Type B pancreatic cell (in vitro differentiated cells): ENCODE measurements at places on chromosomes 2 and 18.

GRCh38 chr2:215403441-215404347, 32.2 kb downstream of the FN1 start:
- no peak for DNase-seq

- DNase-seq = no peak
Observed at GRCh38 chr2:59622599-59623308, 930.7 kb downstream of the BCL11A start.

GRCh38 chr2:217887841-217888701, 114.7 kb downstream of the TNS1 start:
- no peak for DNase-seq

DNA sequence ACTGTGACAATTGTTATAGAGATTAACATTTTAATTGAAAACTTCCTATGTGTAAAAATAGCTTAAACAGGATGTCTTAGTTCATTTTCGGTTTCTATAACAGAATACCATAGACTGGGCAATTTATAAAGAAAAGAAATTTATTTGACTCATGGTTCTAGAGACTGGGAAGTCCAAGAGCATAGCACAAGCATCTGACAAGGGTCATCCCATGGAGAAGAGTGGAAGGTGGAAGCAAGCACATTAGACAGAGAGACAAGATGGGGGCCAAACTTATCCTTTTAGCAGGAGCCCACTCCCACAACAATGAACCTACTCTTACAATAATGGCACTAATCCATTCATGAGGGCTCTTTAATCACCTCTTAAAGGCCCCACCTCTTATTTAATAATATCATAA, 100.3 kb downstream of the FAM161A start:
- no peak for DNase-seq

DNA sequence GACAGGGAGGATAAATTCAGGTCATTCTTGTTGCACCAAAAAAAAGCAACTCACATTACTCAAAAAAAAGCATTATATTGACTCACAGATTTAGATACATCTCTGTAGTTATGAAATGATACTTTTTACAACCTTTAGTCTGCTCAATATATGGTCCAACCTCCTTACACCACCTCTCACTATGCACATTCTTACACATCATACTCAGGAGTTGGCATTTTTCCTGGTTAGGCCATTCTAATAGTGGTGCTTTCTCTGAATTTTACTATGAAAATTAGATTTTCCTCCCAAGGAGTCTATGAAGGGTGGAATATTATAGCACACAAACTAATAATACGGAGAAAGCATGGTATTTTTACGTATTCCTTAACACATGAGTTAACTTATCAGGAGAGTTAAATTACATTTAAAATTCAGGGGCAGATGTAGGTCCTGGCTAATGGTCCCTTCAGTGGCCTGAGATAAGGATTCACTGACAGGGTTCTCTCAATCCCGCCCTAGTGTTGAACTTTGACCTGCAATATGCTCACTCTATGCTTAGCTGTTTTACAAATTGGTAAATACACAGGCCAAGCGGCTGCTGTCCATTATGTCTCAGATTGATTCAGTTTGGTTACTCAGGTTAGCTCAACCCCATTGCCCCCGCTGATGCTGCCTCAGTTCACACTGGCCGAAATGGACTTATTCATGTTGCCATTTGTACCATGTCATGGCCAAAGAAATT, 153.6 kb downstream of the NCKAP5 start:
- DNase-seq = no peak

GRCh38 chr2:196607073-196607472, 32.4 kb upstream of the CCDC150 start:
- no peak for DNase-seq

DNA sequence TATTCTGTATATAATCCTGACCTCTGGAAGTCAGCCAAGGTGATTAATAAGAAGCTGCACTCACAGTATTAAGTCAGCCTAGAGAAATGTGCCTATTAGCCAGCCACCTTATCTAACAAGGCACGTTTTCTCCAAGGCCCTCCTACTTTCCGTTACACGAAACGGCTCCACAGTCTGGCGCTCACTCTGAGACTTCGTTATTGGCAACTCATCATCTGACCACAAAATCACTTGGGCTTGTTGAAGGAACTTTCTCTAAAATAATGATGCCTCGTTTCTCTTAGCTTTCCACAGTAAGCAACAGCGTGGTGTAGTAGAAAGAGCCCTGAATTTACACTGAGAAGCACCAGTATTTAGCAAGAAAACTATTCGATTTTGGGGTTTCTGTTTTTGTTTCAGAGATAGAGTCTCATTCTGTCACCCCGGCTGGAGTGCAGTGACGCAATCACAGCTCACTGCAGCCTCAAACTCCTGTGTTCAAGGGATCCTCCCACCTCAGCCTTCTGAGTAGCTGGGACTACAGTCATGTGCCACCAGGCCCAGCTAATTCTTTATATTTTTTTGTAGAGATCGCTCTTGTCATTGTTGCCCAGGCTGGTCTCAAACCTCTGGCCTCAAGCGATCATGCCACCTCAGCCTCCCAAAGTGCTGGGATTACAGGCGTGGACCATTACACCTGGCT, 53.6 kb upstream of the SLC14A1 start:
- DNase-seq = no peak

- no peak for DNase-seq
Observed at GRCh38 chr2:241330616-241330981, 14.9 kb downstream of the SEPTIN2 start.

DNA sequence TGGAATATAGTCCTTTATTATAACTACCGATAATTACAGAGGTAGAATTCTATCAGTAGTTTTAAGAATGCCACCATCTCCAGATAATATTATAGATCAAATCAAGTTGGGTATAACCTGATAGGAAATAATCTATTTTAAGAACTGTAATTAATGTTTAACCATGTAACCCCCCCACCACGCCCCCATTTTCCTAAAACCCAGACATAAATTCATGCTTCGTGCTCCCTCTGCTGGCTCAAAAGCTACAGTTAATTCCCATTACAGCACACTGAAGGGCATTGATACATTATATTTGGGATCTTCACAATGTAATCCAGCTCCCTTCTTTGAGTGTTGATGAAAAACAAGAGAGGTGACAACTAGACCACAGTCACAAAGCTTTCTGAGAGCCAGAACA, 228.0 kb upstream of the SMAD7 start:
- no peak for DNase-seq

DNA sequence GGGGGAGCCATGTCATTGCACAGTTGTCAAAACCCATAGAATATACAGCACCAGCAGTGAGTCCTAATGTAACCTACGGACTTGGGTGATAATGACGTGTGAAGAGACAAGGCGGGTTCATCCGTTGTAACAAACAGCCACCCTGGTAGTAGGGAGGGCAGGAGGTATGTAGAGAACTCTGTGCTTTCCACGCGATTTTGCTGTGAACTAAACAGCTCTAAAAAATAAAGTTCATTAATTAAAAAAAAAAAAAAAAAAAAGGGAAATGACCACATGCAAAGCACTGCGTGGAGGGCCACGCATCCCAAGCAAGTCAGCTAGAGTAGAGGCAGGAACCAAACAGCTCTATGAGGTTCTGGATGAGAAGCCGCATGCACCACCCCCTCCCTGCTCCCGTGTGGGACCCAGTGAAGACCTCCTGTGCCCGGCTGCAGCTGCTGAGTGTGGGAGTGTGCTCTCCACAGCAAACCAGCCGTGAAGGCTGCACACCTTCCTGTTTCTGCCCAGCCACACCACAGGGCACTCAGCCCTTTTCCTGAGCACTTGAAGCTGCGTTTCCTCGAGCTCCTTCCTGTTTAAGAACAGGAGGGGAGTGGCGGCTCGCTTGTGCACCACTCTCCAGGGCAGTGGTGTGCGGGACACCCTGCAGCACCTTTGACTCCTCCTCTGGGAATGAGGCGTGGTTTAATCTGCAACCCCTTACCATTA, 65.6 kb downstream of the ODC1 start:
- no peak for DNase-seq

GRCh38 chr2:25165992-25166875, 2.1 kb downstream of the POMC start:
- no peak for DNase-seq

DNA sequence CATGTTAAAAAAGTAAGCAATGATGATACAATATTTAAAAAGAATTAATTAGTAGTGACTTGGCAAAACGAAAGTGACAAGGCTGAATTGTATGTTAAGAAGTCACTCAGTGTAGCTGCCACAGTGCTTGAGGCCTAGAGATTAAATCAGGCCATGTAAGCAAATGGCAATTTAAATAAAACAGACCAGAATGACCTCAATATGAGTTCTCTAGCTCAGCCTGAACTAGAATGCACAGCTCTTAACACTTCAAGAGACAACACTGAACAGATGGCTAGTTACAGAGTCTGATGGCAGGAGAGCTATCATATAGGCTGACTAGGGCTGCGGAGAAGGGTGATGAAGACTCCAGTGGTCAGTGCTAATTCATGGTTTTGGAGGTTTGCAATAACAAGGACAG, 117.9 kb upstream of the ZBTB14 start:
- no peak for DNase-seq

DNA sequence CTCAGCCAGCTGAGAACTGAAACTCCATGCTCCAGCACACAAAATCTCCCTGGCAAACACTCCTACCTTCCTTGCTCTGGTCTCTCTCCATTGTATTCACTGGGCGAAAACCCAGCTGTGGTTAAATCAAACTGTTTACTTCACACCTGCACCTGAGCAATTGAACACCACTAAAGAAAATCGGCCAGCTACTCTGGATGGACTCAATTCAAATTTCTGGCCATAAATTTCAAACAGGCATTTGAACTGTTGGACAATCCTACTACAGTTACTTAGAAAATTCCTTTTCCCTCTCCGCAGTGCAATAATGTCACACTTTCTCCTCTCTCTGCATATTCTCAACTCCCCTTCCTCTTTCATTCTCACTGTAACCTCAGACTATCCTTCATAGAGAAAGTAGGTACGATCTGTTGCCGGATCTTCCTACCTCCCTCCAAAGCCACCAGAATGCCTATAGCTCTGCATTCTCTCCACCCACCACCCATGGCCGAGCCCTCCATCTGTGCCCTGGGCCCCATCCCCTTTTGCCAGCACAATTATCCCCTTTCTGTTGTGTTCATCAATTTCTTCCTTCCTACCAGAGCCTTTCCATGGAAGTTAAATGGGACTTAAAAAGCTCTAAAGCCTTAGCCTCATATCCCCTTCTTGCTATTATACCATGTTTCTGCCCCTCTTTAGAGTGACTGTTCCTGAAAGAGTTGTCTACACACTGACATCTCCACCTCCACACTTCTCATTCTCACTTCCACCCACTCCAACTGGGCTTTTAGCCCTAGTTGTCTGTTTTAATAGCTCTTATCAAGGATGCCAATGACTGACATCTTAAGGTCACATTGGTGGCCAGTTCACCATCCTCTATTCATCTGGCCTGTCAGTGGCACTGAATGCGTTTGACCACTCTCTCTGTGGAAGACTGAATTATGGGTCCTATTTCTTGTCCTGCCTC, 127.5 kb upstream of the SLC1A4 start:
- DNase-seq = no peak

GRCh38 chr2:12881952-12882351, 165.2 kb downstream of the TRIB2 start:
- no peak for DNase-seq

- DNase-seq = no peak
Observed at GRCh38 chr2:214169736-214170135, 241.1 kb upstream of the VWC2L start.

DNA sequence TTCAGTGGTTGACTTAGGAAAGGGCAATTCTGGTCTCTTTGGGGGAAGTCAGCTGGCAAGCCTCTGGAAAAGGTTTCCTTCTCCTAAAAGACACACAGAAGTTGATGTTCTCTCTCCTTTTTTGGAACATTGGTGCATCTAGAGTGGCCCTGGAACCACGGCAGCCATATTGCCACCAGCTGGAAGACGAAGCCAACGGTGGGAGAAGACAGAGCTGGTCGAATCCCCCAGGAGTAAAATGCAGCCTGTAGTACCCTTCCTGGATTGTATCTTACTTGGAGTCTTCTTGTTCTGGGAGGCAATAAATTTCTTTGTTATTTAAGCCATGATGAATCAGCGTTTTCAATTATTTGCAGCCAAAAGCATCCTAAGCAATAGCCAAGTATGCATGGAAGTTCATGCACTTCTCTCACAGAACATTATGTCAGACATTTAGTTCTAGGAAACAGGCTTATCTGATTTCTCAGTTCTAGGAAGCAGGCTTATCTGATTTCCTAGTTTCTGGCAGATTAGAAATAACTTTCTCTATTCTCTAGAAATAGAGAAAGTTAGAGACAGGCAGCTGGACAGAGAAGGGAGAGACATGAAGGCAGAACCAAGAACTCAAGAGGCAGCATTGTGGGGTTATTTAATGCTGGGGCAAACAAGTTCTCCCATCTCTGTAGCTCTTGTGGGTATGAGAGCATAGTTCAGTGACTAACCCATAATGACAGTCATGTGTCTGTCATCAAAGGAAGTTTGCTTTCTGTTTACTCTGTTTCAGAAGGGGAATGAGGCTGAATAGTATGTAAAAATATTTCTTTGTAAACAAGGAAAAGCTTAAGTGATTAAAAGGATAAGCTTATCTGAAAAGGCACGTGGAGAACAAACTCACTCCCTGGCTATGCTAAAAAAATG, 40.5 kb upstream of the NABP1 start:
- no peak for DNase-seq

GRCh38 chr2:135037831-135038230, 9.4 kb downstream of the MAP3K19 start:
- DNase-seq = no peak

- no peak for DNase-seq
Observed at GRCh38 chr2:187475499-187476248, 27.6 kb upstream of the CALCRL start.

GRCh38 chr2:133171393-133172004, 396.8 kb downstream of the NCKAP5 start:
- DNase-seq = no peak

DNA sequence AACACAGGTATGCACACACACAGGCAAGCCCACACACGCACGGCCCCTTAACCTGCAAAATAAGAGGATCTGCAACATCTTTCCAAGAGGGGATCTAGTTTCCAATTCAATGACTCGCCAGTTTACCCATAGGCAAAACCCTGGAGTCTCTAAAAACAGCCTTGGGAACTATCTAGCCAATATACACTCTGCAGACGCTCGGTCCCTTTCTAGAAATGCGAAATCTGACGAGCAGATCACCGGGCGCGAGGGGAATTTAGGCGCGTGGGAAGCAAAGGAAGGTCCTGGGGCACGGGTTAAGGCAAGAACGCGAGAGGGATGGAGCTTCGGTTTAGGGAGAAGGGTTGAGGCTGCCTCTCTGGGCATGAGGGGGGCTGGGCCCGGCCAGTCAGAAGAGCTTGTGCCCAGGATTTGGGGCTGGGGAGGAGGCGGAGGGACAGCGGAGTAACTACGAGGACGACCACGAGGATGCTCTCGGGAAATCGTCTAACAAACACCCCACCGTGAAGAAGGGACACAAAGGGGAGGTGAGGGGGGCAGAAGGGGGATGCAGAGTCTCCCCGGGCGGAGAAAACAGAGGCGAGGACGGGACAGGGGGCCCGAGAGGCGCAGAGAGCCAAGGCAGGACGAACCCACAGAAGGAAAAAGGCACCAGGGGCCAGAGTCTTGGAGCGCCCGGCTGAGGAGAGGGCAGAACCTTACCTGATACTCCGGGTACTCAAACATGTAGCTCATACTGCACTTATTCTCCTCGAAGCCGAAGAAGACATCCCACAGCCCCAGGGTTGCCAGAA, 542 bp downstream of the PGAP1 start:
- no peak for DNase-seq
